ENCODE measurements at places on chromosomes 6 and 20. TPM values are rescaled to one million over a fixed set of nuclear protein-coding genes. Genes with fewer than 3 reads are reported as not detected.

Gene FOXC1
- 2.3 TPM for polyA plus RNA-seq

DNA sequence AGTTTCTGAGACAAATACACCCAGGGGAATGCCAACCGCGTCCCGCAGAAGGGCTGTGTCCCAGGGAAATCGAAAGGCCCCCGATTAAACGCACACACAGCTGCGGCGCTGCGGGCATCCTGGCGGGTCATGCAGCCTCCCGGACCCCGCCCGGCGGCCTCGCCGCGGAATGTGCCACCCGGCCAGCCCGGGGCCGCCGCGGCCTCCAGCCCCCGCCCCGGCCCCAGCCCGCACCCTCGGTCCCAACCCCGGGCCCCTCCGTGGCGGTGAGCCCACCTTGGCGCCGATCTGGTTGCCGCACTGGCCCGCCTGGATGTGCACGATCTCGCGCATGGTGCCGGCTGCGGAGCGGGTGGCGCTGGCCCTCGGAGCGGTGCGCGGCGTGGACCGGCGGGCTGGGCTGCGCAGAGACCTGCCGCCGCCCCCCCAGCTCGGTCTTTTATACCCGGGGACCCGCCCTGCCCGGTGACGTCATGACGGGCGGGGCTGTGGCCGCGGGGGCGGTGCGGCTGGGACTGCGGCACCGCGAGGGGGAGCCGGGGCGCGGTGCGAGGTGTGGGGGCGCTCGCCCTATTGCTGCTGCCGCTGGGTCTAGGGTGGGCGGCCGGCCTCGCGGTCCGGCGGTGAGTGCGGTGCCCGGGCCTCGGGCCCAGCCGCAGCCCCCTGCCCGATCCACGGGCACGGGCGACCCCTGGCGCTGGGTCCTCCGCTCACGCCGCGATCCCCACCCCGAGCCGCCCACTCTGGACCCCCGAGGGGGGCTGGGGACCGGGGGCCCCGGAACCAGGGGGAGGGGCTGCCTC lies at the start of gene TUBB2A:
TSS of gene TUBB2A (minus strand) at position 414 of the 803 bp plus-strand sequence. CDS start at position 333, 81 bp downstream.
- DNase-seq = peak; percentile 78

GRCh38 chr6:170210651-170211403 lies 80.1 kb downstream of the DLL1 start:
- no peak for DNase-seq

DNA sequence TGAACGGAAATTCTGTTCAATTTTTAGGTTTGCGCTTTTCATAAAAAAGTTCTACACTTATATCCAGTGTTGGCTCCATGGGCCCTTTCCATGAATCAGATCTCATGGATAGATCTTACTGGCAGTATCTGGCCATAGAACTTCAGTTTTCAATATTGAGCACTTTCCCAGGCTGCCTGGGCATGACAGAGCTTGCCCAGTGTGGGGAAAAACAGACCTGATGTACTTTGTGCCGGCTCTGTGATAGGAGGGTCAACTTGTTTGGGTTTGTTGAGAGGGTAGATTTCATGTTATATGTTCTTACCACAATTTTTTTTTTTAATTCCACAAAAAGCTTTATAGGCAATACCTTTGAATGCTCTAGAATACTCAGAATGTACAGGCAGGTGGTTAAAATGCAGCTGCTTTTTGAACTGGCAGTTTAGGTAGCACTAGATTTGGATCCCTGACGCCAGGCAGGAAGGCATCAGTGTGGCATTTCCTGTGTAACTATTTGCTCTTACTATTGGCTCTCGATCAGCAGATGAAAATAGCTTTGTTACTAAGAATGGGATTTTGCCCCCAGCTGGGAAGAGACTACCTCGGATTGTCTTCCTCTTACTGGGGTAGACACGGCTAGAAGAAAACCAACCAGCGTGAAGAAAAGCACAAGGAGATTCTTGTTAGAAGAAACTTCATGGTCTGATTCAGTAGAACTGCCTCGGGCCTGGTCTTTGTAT lies 404.9 kb upstream of the SOX4 start:
- no peak for DNase-seq

- DNase-seq = peak; percentile 6
Measured at GRCh38 chr6:159360306-159360705, 191.1 kb downstream of the FNDC1 start.
